Caki2 (cell line): ENCODE measurements at places on chromosomes 4 and X. TPM values are rescaled to one million over a fixed set of nuclear protein-coding genes. Genes with fewer than 3 reads are reported as not detected.

Gene LRCH2
- total RNA-seq = not detected in 2 replicates

Gene GAGE1
- not detected in 2 replicates for total RNA-seq

Gene USO1
- 25.5 and 28.1 TPM in 2 replicates for total RNA-seq

Gene STATH
- total RNA-seq = not detected in 2 replicates
